Effector CD8-positive, alpha-beta T cell (primary cell): ENCODE measurements at places on chromosomes 2 and 18.

- DNase-seq = no peak
Measured at GRCh38 chr2:43388371-43388770, 162.0 kb upstream of the ZFP36L2 start.

DNA sequence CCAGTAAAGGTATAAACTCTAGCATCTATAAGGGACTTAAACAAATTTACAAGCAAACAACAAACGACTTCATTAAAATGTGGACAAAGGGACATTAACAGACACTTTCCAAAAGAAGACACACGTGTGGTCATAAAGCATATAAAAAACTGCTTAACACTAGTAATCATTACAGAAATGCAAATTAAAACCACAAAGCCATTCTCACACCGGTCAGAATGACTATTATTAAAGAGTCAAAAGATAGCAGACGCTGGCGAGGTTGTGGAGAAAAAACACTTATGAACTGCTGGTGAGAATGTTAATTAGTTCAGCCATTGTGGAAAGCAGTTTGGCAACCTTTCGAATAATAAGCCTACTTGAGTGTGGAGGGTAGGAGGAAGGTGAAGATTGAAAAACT lies 217.1 kb upstream of the DLGAP1 start:
- no peak for DNase-seq

DNA sequence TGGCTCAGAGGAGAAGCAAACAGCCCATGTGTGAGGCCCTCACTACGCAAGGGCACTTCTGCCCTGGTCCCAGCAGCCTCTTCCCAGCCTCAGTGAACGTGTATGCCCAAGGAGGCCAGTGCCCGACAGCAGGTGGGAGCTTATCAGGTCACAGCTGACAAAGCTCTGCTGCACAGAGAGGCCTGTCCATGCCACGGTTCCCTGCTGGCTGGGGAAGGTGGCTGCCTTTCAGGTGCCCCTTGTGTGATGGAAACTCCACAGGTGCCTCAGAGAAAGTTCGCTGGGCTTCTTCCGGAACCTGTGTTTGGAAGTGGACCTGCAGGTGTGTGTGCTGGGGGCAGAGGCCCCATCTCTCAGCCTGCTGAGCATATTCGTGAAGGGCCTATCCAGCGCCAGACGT lies 47.3 kb downstream of the EDAR start:
- no peak for DNase-seq

DNA sequence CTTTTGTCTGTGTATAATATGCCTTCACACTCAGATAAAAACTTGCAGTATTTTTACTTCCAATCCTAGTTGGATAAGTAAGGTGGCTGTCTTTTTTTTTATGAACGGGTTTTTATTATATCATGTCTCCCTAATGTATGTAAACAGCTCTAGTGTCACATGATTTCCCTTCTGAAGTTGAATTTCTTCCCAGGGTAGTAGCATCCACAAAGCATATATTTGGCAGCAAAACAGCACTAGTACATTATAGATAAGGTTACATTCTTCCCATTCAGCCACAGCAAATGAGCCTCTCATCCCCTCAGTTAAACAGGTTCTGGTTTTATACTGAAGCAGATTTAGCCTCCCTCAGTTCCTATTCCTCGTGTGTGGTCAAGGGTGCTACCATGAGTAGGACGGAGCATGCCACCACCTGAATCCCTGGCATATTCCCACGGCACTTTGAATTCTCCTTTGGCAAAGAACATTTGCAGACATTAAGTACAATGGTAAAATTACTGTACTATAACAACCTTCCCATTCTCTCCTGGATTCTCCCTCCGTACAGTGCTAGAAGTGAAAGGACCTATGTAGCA lies 15.4 kb upstream of the DTNA start:
- no peak for DNase-seq

- DNase-seq = no peak
Measured at GRCh38 chr2:40396124-40396523, 55.8 kb downstream of the SLC8A1 start.

- no peak for DNase-seq
Measured at GRCh38 chr18:62279561-62279960, 45.5 kb upstream of the TNFRSF11A start.

GRCh38 chr2:230362030-230362691 lies 35.2 kb downstream of the SP140L start:
- DNase-seq = no peak

- DNase-seq = no peak
Measured at GRCh38 chr18:67486534-67486933, 30.0 kb downstream of the DSEL start.

GRCh38 chr2:160373666-160374065 lies 119.9 kb downstream of the RBMS1 start:
- DNase-seq = no peak

- DNase-seq = no peak
Measured at GRCh38 chr2:232027530-232027929, 66.0 kb downstream of the DIS3L2 start.
